ENCODE measurements at places on chromosomes 4 and X.

- DNase-seq, result no peak
Observed at GRCh38 chr4:3179126-3179706, 69.7 kb upstream of the MSANTD1 start.

DNA sequence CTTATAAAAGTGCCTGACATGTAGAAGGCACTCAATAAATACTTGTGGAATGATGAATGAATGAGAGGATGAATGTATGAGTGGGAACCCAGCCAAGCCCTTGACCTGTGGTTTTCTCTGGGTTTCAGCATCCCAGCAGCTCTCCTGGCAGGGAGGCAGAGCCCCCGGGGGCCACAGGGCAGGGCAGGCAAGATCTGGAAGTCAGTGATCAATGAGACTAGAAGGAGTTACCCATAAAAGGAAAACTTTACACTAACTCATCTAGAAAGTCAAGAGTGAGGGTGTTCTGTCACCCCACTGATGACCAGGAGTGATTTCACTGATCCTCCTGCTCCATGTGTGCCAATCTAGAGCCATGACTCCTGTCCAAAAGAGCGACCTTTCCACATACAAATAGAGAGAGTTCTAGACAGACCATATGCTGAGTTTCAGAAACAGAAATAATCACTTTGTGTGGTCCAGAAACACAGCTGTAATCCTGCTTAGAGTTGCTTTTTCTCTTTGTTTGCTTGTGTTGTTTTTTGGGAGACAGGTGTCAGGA is 37.4 kb downstream of the MGARP start:
- no peak for DNase-seq

- DNase-seq, result no peak
Observed at GRCh38 chr4:174910271-174910670, 7.9 kb upstream of the ADAM29 start.

DNA sequence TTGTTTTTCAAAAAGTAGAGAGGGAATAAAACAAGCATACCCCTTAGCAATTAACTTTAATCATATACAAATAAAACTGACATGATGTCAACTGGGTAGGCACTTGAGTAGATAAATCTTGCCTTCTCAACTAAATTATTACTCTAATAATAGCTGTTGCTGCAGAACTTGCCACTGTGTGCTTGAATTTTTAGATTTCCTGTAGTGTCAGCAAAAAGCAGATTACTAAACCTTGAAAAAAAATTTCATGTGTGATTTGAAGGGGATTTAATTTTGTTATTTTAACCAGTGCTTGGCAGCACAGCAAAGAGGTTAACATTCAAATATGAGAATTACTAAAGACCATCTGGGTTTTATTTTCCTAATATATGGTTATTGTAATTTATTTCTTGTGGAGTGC is 438.3 kb upstream of the SPANXN1 start:
- no peak for DNase-seq

DNA sequence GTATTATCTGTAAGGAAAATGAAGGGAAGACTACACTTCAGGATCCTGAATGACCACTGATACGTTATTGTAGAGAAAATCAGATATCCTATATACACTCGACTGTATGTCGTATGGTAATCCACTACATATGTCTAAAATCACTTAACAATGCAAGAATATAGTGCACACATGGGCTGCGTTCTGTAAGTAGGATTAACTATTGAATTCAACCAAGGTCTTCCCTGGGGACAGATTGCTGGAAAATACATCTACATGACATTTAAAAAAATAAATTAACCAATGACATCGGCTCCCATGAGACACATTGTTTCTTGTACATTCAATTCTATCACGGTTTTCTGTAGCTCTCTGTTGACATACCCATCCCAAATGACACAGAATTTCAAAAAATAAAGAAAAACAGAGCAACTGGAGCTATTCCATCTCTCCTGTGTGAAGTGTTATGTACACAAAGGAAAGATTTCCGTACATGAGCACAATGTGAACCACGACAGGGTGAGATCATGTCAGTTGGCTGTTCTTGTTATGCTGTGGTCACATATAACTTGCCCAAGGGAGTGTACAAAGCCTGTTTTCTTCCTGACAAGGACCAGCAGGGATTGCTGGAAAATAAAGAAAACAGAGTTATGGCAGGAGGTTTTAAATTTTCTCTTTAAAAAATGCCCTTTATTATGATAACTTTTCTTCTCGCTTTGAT is 6.1 kb downstream of the ENOX2 start:
- no peak for DNase-seq

DNA sequence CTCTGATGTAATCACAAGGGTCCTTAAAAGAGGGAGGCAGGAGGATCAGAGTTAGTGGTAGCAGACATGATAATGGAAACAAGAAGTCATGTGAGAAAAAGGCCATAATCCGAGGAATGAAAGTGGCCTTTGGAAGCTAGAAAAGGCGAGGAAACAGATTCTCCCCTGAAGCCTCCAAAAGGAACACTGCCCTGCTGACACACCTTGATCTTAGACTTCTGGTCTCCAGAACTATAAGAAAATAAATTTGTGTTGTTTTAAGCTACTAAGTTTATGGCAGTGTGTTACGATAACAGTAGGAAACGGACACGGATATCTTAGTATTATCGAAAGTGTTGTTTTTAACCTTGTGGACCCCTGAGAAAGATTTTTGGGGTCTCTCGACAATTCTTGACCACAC is 24.4 kb downstream of the CLCN3 start:
- DNase-seq, result no peak

DNA sequence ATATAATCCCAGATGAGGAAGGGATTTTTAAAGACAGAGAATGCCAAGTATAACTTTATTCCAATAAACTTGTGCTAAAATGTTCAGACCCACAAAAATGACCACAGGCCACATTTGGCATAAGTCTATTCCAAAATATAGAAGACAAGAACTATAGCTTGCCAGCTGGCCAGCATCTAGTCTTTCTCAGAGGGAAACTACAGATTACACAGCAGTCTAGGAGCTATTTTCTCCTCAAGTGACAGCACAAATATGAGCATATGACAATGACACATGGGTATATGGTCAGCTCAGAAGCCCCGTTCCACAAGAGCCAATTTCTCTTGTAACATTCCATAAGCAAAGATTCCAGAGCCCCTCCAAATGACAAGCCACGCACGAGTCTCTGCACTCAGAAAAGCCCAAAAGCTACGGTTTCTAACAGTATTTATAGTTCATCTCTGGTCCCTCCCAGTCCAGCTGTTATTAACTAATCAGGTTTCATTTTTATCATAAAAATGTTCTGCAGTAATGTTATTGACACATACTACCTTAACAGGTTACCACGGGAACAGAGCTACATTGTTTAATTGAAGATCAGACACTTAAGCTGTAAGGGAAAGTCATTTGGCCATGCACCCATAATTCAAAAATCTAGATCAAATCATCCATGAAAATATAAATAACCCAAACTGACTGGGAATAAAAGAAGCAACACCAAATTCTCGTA is 70.3 kb downstream of the RAB28 start:
- no peak for DNase-seq

- DNase-seq, result no peak
Observed at GRCh38 chr4:76654791-76655190, 219.8 kb downstream of the SHROOM3 start.

- DNase-seq, result no peak
Observed at GRCh38 chrX:124212622-124213021, 119.8 kb upstream of the TEX13D start.

DNA sequence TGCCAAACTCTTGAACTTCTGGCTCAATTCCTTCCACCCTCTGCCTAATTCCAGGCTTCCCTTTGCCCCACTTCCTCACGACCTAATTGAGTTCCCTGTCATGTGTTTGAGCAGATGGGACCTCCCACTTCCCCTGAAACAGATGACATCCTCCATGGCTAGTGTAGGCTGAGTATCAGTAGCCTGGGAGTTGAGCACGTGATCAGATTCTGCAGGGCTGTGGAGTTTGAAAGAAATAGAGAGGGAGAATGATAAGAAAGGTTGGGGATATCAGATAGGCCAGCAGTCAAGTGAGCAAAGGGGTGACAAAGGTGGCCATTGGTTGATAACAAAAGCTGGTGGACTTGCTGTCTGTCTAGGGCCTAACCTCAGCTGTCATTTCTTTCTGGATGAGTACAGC is 18.8 kb upstream of the NWD2 start:
- DNase-seq, result no peak

- DNase-seq, result no peak
Observed at GRCh38 chrX:42673301-42673810, 104.6 kb downstream of the PPP1R2C start.

- DNase-seq, result no peak
Observed at GRCh38 chr4:159455675-159456237, 352.9 kb downstream of the RAPGEF2 start.

DNA sequence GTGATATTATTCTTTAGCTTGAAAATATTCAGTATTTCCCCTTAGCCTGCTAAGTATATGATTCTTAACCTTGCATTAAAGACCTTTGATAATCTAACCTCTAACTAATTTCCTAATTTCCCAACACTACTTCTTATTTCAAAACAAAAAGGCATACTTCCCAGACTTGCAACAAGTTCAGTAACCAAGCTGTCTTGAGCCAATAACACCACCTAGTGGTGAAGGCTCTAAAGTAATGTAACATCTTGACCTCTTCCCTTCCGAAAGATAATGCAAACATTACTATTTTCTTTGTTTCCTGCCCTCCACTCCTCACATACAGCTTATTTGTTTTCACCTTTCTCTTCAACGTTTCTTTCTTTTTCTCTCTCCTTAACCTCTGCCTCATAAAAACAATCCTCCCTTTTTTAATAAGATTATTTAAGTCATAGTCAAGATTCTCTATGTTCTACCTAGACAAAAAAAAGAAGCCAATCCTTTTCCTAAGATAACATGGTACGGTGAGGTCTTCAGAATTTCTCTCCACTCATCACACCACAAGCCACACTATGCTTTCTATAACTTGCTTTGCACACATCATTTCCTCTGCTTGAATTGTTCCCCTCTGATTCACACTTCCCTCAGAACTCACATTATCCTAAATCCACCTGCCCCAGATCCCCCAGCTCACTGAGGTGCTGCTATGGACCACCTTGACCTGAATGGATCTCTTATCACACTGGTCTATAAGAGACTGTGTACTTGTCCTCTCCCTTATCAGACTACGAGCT is 3.5 kb downstream of the FAT1 start:
- no peak for DNase-seq

- DNase-seq, result no peak
Observed at GRCh38 chrX:155179346-155179997, 36.8 kb upstream of the VBP1 start.

DNA sequence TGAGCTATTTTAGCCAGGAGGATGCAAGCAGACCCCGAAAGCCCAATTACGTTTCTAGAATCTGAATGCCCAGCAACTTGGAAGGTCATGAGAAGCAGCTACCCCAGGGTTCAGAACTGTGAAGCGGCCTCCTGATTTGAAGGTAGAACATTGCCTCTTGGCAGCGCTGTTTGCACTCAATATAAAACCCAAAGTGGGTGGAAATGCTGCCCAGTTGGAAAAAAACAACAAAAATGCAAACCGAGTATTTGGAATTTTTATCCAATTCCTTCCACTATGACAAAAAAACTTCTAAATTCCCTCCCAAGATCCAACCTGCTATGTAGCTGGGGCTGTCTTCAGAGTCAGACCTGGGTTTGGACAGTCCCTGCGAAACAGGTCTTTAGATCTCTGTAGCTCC is 103.3 kb upstream of the RBPJ start:
- DNase-seq, result no peak

GRCh38 chrX:1221296-1221845 is 8.9 kb upstream of the CRLF2 start:
- no peak for DNase-seq

DNA sequence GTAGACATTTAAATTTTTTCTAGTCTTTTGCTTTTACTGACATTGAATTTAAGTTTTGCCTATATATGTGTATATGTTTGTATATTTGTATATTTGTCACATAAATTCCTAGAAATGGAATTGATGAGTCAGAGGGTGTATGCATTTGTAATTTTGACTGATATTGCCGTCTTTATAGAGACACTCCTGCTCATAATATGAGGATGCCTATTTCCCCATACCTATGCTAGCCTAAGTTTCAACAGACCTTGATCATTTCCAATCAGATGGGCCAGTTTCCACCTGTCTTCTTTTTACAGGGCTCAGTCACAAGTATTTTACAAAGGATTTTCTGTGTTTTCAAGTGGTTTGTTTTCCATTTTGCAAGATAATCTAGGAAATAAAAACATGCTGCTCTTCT is 10.8 kb downstream of the PDLIM5 start:
- DNase-seq, result no peak

DNA sequence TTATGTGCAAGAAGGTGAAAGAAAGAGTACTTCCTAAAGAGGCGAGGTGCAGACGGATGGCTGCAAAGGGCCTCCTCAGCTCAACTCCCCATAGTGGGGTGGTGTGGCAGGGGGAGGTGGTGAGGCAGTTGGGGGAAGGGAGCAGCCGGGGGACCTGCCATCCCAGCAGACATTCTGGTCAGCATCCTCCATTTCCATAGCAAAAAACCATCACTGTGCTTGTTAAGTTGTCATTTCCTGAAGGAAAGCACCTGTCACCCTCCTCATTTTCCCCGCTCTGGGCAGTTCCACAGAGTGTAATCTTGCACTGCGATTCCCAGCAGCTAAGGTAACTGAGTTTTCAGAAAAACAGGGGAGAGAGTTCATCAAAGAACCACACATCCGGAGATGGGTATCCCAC is 51.5 kb downstream of the TSPAN5 start:
- no peak for DNase-seq

DNA sequence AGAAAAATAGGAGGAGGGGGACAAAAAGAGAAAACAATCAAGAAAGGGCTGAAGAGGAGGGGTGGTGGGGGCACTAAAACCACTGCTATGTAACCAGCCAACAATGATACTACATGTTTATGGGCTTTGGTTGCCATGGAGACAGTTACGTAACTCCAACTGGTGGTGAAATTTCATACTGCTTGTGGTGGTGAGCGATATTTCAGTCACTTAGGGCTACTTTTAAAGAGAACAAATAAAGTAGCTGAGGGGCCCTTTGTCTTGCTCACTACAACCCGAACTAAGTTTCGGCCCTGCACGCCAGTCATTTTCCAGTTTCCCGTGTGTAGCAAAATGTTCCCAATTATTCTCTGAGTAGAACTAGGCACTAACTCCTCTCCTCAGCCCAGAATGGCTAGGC is 275.2 kb upstream of the EDA2R start:
- no peak for DNase-seq

DNA sequence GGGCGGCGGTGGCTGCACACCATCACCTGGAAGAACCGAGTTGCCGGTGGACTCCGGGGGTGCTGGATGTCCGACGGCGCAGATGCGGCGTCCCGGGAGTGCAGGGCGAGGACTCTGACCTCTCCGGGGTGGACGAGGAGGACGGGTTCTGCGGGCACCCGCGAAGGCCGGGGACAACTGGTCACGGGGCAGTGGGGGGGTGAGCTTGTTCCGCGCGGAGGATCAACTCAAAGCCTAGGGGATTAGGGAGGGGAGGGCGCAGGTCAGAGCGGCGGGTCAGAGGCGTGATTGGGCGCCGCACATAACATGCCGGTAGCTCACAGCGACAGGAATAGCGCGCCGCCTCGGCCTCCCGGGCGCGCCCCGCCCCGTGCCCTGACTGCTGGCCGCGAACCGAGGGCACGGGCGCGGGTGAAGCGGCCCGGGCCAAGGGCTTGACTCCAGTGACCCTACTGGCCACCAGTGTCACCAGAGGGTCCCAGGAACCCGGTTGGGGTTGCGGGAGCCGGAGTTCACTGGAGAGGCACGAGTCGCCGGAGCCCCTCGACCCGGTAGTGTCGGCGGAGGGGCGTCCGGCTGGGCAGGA is at the start of gene KLHL34:
Gene KLHL34, minus strand, starts transcription at position 179 of the 586 bp plus-strand sequence. CDS start 542 bp downstream, outside the sequence.
- DNase-seq, result no peak

GRCh38 chr4:107691378-107691777 is 28.7 kb downstream of the PAPSS1 start:
- DNase-seq, result no peak

Data from stimulated activated CD8-positive, alpha-beta memory T cell treated with anti-CD3 and anti-CD28 coated beads, Interleukin-12 subunit alpha, Interleukin-12 subunit beta, amount 100 ng/mL, for 4 hours (primary cell).